ENCODE measurements at places on chromosomes 16 and 17.

- no peak for DNase-seq
- H3K4me1 ChIP-seq, result peaks cover 52% of the 10 kb centered on the region
- H3K4me3 ChIP-seq, result no peak overlapping the region
- no peaks in the 10 kb centered on the region for H3K36me3 ChIP-seq
- H3K27ac ChIP-seq, result no peak overlapping the region
- H3K27me3 ChIP-seq, result no peaks in the 10 kb centered on the region
Observed at GRCh38 chr16:48617711-48618148, 7.8 kb upstream of the N4BP1 start.

- peak overlapping the region; percentile 65 for H3K27ac ChIP-seq
- peak overlapping the region; percentile 78 for H3K4me3 ChIP-seq
- H3K4me1 ChIP-seq, result peaks cover 29% of the 10 kb centered on the region
- H3K36me3 ChIP-seq, result no peaks in the 10 kb centered on the region
Observed at GRCh38 chr17:27455236-27455913, 873 bp upstream of the KSR1 start.

DNA sequence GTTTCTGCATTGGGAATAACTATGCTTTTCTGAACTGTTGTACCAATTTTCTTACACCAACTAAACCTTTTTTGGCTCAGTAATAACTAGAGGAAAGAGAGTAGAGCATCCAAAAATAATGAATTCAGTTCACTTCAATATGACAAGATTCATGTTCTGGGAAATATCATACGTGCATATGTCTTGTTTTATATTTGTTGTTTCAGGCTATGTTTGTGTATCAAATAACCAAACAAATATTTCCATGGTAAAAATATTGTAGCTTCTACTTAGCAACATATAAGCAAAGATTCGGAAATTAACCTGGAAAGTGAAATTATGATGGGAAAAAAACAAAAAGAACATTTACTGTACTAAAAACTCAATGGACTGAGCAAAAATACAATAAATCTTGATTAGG lies 503.2 kb downstream of the TMEM114 start:
- no peaks in the 10 kb centered on the region for H3K36me3 ChIP-seq
- no peak overlapping the region for H3K4me3 ChIP-seq
- H3K27me3 ChIP-seq, result no peaks in the 10 kb centered on the region
- no peaks in the 10 kb centered on the region for H3K4me1 ChIP-seq

- H3K36me3 ChIP-seq, result peaks cover 4% of the 10 kb centered on the region
- DNase-seq, result no peak
- no peak overlapping the region for H3K4me3 ChIP-seq
- H3K27ac ChIP-seq, result no peak overlapping the region
Observed at GRCh38 chr17:81996232-81996756, 18.9 kb downstream of the ASPSCR1 start.

GRCh38 chr16:521381-522210 lies 5.9 kb upstream of the CAPN15 start:
- no peak for DNase-seq
- H3K4me1 ChIP-seq, result peaks cover 9% of the 10 kb centered on the region
- H3K4me3 ChIP-seq, result no peak overlapping the region
- H3K27ac ChIP-seq, result no peak overlapping the region
